ENCODE measurements at places on chromosomes 16 and 17.

DNA sequence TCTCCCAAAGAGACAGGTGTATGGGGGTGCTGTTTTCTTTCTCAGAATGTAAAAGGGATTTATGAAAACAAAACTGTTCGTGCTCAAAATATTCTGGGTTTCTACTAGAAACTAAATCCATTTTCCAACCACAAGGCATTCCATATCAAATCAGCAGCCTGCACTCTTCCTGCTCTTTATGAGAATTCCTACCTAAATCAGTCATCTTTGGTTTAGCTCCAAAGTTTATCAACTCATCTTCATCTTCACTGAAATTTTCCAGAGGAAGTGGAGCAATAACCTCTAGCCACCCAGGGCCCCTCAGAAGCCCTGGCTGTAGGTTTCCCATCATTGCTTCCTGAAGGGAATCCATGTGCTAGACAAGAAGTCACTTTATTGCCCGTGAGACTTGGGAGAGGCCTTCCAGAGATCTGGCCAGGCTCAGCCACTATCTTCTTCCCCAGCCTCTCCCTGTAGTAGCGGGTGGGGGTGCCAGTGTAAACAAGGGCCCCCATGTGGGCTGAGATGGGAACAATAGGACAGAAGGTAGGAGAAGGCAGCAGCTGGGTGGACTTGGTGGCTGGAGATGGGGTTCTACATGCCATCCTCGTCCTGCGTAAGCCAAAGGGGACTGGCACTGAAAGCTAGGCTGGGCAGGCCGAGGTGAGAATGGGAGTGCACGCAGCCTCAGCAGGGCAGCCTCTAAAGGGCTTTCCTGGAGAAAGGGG is 22.0 kb upstream of the ALDH3A1 start:
- DNase-seq: no peak

GRCh38 chr17:72422204-72422504 is 301.3 kb downstream of the SOX9 start:
- no peak for DNase-seq

DNA sequence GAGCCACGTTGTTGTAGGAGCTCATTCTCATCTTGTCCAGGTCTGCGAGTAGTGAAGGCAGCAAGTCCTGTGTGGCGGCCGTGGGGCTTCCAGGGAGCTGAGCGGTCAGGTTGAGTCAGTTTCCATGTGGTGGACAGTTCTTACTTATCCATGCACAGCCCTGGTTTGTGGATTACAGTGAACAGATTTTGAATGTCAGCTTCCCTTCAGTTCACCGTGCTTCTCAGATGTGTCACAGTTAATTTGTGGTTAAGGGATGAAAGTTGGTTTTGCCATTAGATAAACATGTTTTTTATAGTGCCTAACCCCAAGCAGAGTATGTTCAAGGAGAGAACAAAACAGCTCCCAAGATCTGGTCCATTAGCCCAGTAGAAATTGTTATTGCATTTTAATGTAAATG is 103.1 kb downstream of the RPTOR start:
- peak; percentile 50 for DNase-seq

GRCh38 chr17:48593840-48594537 is 410 bp upstream of the HOXB5 start:
- peak; percentile 68 for DNase-seq

GRCh38 chr17:55053855-55054254 is 85.3 kb downstream of the STXBP4 start:
- peak; percentile 24 for DNase-seq

DNA sequence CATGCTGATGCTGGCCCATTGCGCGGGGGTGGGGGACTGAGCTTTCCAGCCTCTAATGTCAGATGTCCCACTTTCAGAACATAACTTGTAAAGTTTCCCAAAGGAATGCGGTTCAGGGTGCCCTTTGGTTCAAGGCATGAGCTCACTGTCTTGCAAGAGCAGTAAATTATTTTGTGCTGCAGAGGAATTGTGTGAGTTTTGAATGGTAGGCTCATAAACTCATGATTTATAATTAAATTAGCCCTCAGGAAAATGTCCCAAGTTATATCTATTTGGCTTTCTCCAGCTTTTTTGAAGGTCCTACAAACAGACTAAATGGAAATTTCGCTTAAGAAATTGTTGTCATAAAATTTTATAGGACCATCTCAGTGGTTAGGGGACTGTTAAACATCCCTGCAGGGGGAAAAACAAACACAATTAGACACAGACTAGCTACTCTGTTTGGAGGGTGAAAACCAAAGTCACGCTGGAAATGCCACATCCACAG is 321.8 kb downstream of the HS3ST3B1 start:
- DNase-seq: peak; percentile 67

- peak; percentile 53 for DNase-seq
Observed at GRCh38 chr17:57480438-57481196, 224.3 kb downstream of the MSI2 start.

DNA sequence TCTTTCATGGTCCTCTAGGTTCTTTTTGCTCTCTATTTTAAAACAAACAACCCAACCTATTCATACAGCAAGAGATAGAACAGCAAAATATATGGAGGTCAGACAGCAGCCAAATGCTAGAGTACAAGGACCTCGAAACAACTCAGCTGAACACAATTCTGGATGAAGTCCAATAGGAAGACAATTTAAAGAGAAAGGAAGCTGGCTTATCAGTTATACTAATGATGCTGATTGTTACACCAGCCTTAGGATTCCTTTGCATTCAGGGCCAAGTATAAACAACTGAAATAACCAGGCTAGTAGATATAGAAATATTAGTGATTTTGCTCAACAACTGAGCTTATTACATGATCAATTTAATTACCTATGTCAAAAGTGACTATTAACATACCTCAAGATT is 2.5 kb downstream of the SSH2 start:
- no peak for DNase-seq

DNA sequence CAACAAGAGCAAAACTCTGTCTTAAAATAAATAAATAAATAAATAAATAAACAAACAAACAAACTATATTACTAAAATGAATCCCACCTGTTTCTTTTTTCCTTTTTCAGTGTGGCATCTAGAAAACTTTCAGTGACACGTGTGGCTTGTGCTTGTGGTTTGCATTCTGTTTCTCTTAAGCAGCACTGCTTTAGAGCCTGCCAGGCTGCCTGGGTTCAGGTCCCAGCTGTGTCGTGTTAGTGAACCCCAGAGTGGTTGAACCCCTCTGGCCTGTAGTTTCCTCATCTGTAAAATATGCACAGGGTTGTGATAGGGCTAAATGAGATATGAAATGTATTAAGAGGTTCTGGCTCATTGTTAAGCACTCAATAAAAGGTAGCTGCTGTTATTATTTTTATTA is 12.1 kb upstream of the EPN3 start:
- no peak for DNase-seq

DNA sequence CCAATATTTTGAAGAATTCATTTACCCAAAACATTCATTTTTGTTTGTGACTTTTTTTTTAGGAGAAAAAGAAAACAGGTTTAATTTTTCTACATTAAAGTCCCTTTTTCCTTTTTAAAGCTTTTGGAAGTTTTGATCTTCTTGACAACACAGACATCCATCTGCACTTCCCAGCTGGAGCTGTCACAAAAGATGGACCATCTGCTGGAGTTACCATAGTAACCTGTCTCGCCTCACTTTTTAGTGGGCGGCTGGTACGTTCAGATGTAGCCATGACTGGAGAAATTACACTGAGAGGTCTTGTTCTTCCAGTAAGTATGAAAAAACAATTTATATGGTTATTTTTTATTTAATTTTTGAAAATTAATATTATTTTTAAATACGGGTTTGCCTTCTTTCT is 37.2 kb downstream of the SIAH1 start:
- DNase-seq: no peak

- DNase-seq: no peak
Observed at GRCh38 chr17:39761861-39762496, 24.2 kb downstream of the GRB7 start.

DNA sequence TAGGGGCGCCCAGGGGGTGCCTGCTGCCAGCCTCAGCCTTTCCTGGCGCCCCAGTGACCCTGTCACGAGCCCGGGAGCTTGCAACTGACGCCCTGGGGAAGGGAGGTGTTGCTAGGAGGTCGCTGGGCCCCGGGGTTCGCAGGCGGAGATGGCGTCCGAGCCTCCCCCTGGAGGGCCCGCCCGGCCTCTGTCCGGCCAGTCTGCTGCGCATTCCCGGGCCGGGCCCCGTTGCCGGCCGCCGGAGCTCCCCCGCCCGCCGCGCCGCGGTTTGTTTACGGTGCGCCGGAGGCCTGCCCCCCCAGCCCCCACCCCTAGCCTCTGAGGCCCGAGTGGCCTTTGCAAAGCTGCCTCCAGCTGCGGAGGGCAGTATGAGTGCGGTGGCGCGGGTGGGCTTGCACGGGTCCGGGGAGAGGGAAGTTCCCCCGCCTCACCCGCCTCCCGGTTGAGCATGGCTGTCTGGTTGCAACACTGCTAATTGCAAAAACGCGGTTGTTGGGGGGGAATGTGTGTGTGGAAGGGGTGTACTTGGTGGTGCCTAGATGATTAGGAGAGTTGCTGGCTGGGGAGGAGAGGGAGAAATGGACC is 514 bp downstream of the THRA start:
- DNase-seq: peak; percentile 26

DNA sequence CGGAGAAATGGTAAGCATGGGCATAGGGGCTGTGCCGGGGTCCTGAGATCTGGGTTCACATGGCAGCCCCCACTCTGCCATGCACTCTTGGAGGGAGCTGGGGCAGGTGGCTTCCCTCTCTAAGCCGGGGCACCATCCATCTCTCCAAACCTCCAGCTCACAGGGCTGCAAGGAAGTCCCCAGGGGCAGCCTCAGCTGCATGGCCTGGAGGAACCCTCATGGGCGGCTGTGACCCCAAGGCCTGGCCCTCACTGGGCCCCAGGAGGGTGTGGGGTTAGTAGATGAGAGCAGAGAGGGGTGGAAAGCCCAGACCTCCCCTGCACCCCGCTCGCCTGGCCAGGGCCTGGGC is 2.6 kb downstream of the CTRB2 start:
- no peak for DNase-seq

DNA sequence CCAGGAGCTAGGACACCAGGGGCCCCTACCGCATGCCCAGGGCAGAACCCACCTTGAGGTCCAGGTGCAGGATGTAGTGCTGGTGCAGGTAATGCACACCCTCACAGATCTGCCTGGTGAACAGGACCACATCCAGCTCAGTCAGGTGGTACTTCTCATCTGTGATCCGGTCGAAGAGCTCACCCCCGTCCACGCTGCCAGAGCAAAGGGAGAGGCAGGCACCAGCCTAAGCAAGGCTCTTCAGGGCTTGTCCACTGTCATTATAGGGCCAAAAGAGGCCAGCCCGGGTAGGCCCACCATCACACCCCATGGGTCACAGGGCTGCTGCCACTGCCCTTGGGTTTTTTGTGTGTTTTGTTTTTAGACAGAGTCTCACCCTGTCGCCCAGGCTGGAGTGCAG is 21.0 kb downstream of the MYLK3 start:
- no peak for DNase-seq

- DNase-seq: peak; percentile 52
Observed at GRCh38 chr16:4212934-4213296, 29.0 kb downstream of the SRL start.

DNA sequence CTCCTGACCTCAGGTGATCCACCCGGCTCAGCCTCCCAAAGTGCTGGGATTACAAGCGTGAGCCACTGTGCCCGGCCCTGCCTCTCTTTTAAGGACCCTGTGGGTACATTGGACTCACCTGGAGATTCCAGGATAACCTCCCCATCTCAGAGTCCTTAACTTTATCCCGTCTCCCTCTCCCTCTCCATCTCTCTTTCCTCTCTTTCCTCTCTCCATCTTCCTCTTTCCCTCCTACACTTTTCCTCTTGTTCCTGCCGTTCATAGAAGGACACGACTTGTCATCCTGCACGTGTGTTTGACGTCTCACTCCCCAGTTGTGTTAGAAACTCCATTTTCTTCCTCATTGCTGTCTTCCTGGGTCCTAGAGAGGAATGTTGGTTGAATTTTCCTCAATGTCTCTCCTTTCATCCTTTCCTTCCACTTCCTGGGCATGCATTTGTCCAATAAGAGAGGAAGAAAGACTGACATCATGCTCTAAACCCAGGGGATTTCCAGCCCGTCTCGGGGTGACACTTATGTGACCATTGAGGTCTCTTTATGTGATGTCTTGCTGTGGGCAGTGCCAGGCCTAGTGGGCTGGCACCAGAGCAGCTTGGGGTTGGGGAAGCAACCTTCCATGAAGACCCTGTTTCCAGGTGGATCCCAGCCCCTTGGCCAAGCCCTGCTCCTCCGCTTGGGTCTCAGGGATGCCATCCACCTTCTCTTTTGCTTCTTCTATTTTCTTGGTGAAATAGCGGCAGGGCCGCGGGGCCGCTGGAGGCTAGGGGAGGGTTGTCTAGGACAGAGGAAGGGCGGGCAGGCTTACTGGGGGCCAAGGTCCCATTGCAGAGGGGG is 39.8 kb upstream of the IRF8 start:
- DNase-seq: no peak

All from epithelial cell of esophagus (primary cell).